ENCODE measurements at places on chromosomes 3 and 15.

DNA sequence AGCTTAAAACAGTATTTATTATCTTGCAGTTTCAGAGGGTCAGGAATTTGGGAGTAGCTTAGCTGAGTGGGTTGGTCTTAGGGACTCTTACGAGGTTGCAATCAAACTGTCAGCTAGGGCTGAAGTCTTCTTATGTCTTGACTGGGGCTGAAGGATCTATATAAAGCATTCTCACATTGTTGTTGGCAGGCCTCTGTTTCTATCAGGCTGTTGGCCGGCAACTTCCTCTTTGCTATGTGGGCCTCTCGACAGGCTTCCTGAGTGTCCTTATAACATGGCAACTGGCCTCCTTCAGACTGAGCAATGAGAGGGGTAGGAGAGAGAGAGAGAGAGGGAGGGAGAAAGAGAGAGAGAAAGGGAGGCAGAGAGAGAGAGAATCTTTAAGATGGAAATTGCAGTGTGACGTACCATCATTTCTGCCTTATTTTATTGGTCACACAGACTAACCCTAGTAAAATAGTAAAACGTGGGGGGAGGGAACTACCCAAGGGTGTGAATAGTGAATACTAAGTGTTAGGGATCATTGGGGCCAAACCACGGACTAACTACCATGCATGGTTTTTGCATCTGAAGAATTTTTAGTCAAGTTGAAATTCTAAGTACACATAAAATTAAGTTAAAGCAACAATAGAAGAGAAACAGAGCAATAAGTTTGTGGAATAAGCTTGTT is 16.1 kb downstream of the FGF7 start:
- no peak for DNase-seq

DNA sequence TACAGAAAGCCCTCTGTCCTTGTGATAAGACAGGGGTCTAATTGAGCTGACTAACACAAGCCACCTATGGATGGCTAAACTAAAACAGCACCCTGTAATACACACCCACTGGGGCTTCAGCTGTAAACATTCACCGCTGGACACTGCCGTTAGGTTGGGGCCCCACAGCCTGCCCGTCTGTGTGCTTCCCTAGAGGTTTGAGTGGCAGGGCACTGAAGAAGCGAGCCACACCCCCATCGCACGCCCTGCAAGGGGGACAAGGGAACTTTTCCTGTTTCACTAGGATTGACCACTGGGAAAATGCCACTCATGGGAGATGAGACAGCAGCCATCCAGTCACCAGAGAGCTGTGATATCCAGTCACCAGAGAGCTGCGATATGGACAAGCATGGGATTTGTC is 335.7 kb upstream of the CFAP20DC start:
- DNase-seq = no peak

DNA sequence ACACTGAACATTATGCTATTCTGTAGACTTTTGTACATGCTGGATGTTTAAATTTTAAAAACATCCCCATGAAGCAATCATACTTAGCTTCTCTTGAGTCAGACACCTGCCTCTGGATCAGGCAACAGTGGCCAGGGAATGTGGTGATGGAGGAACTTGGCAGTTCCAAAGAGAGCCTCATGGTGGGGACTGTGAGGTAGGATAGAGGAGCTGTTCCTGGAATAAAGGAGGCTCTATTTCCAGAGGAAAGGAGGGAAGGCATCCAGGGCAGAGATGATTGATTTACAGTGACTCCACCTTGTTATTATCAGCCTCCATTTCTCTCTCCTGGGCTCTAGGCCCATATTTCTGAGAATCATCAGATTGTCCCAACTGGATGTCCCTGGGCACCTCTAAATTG is 35.0 kb upstream of the ABHD17C start:
- DNase-seq = no peak

- DNase-seq = peak; percentile 67
Measured at GRCh38 chr3:54120657-54121413, 1.5 kb upstream of the CACNA2D3 start.

DNA sequence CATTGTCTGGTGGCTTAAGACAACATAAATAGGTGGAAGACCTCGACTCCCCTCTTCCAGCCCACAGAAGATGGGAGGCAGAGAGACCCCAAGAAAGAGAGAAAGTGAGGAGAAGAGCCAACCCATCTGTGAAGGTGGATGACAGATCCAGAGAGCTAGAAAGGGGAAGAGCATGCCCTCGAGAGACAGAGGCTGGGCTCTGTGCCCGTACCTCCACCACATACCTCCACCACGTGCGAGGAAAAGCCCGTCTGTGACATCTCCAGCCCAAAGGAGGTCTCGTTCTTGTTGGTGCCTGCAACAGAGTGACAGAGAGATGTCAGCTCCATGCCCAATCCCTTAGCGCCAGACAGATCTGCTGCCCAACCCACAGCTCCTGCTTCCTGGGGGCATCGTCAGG is 71.1 kb downstream of the FEM1B start:
- no peak for DNase-seq

GRCh38 chr3:148981273-148981672 is 10.1 kb upstream of the GYG1 start:
- DNase-seq = no peak

DNA sequence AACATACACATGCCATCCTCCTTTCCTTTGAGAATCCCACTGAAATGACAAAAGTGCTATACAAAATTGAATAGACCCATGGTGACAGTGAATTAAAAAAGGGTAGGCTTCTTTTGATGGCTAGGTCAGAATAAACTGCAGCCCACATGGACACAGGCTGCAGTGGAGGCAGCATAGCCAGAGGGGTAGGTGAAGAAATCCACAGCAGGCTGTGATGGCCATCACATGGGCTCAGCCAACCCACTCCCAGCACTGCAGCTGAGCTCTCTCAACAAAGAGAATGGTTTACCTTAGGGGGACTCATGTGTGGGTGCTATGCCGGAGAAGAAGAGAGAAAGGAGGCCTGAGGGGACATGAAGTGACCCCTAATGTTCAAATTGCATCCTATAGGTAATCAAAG is 331.1 kb downstream of the CHST2 start:
- DNase-seq = no peak
